HT-29 (cell line): ENCODE measurements at places on chromosomes 1 and 21.

- DNase-seq, result peak; percentile 58
Measured at GRCh38 chr1:240149484-240150094, 57.9 kb downstream of the FMN2 start.

GRCh38 chr1:36389261-36389660, 3.5 kb upstream of the STK40 start:
- no peak for DNase-seq

DNA sequence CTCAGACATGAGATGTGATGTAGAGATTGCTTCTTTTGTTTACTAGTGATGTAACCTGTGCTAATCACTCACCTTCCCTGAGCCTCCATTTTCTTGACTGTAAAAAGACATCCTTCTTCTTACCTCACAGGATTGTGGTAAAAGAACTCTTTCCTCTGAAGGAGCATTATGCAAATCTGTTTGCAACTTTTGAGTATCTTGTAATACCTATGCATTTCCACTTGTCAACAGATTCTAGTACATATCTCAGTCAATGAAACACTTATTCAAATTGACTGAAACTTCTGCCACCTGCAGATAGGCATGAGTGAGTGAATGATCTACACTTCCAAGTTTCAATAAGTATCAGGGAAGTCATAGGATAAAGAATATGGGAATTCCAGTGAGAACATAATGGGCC, 174.7 kb downstream of the HHIPL2 start:
- no peak for DNase-seq

- DNase-seq, result no peak
Measured at GRCh38 chr1:33391343-33392078, 39.4 kb downstream of the PHC2 start.

DNA sequence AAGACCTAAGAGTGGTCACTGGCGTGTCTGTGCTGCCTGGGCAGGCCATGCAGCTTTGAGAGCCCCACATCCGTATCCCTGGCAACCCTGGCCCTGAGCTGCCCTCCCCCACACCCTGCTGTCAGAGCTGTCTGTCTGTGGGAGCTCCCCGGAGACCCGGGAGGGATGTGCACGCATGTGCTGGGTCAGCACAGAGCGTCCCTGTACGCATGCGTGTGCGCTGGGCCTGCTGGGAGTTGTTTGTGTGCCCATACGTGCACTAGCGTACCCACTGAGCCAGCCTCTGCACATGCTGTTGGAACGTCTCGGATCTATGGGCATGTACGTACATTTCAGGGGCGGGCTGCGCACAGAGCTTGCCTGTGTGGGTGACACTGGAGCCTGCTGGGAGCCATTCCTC, 89.3 kb downstream of the EPHB2 start:
- DNase-seq, result no peak

- DNase-seq, result no peak
Measured at GRCh38 chr1:53918343-53918742, 24.4 kb downstream of the DIO1 start.

DNA sequence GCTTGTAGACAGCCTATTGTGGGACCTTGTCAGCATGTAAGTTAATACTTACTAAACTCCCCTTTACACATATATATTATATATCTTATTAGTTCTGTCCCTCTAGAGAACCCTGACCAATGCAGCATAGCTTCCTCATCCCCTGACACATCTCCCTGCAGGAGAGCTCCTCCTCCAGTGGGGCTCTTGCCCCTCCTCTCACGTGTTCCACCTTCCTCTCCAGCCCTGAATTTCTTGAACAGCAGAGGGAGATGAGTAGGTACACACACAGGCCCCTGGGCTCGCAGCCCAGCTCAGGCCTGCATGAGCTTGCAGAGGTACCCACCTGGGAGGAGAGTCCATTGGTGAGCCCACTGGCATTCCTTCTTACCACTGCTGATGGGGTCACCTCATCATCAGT, 27.3 kb upstream of the GOLT1A start:
- no peak for DNase-seq

DNA sequence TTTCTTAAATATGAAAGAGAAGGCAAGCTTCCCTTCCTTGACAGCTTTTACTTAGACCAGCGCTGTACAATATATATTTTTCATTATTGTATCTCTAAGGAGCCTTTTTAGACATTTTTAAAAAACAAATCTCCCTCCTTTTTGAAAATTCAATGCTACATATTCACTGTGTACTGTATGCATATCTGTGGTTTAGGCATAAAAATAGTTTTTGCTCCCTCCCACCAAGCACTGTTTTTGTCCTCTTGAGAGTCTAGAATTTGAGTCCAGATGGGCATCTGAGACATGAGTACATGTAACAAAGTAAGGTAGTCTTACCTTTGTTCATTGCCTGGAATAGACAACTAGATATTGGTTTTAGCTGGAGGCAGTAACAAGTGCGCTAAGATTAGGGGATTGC, 488.5 kb upstream of the RUNX1 start:
- DNase-seq, result no peak

DNA sequence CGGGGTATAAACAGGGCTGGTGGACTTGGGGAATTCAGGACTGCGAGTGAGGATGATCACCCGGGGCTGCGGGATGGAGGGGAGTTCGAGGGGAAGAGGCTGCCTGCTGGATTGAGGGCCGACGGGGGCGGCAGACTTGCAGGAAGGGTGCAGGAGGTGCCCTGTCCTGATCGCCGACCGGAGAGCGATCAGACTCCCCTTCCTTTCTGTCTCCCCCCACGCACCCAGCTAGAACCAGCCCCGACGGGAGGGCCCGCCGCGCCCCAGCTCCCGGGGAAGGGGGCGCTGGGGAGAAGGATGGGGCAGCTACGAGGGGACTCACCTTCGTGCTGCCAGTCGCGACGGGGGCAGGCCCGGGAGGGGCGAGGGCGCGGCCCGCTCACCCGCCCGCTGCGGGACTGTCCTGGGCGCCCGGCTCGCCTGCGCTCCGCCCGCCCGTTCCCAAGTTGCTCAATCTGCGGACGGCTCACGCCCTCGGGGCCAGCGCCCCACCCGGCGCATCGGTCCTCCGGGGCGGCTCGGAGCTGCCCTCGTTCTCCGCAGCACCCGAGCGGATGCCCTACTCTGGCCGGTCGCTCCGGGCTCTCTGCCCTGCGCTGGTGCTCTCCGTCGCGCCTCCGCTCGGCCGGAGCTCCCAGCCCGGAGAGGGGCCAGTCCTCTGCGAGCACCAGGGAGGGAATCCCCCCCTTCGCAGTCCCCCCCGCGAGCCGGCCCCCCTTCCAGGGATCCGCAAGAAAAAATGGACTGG, at the start of gene RSPO1:
Gene RSPO1, minus strand, starts transcription at position 649 of the 748 bp plus-strand sequence. CDS start 5,231 bp downstream, outside the sequence.
- no peak for DNase-seq

- DNase-seq, result no peak
Measured at GRCh38 chr1:43438576-43438952, 15.2 kb downstream of the HYI start.

DNA sequence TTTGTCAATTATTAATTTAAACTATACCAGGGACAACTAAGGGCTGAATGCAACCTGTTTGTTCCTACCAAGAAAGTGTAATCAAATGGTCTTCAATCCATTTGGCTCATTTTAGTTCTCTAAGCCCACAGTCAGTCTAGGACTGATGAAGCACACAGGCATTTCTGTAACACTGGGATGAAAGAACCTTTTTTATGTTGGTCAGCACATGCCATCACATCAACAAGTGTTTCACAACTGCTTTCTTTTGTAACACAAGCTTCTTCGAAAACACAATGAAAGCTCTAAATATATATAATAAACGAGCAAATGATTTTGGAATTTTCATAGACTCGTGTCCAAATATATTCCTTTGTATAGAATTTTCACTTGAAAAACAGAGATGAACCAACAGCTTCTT, 28.8 kb downstream of the HEATR1 start:
- no peak for DNase-seq

GRCh38 chr1:26579681-26580111, 50.1 kb downstream of the RPS6KA1 start:
- DNase-seq, result no peak

GRCh38 chr1:54498383-54499096, 49.5 kb upstream of the ACOT11 start:
- DNase-seq, result no peak

- no peak for DNase-seq
Measured at GRCh38 chr1:226704169-226704937, 34.7 kb downstream of the ITPKB start.

DNA sequence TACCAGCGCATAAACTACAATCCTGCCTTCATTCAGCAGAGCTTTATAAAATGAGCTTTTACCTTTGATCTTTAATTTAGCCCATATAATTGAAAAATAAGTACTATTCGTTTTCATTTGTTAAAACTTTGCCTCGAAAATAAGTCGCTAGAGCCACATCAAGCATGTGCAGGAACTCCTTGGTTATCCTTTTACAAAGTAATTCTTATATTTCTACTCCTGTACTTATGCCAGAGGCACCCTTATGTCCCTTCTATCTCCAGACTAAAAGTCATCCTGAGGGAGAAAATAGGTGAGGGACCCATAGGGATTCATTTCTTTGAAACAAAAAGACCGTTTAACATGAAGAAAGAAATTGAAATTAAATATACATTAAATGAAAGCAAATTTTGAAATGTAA, 278.2 kb upstream of the C1orf105 start:
- DNase-seq, result no peak

DNA sequence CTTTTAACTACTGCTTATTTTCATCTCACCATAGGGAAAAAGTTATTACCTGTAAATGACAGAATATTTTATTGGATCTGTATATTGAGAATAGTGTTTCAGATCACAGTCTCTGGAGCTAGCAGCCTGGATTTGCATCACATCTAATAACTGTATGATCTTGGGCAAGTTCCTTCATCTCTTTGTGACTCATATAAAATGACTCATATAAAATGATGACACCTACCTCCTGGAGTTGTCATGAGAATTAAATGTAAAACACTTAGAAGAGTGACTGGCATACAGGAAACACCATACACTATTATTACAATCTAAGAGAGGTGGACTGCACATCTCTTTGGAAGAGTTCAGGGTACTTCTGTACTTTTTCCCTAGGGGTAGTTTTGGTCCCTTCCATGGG, 421.3 kb downstream of the NEGR1 start:
- DNase-seq, result no peak

GRCh38 chr1:167427848-167428247, 90.5 kb downstream of the CD247 start:
- no peak for DNase-seq

DNA sequence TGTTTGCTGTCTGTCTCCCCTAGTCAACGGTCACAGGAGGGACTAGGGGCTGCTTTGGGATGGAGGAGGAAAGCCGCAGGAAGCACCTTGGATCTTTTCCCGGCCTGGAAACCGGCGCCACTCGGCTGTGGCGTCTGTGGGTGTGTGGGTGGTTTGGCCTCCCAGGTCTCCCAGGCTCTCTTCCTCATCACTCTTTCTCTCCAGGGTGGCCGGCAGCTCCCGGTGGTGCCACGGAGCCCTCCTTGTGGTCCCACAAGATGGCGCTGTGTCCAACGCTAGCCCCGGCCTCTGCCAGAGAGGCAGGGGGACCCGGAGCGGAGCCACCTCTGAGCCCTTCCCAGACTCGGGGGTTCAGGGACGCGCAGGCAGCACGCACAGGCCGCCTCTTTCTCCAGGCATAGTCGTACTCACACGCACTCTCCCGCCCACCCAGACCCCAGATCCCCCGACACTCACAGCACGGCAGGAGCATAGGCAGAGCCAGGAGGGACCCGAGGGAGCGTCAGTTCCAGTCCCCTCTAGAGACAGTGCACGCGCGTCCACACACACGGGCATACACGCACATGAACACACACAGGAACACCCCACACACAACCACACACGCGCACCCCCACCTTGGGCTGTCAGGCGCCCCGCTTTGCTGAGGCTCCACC, 31.2 kb downstream of the CDCP2 start:
- DNase-seq, result peak; percentile 61

GRCh38 chr1:83515578-83516154, 483.3 kb downstream of the TTLL7 start:
- no peak for DNase-seq

GRCh38 chr1:78045926-78046778, at the start of gene GIPC2:
Gene GIPC2 (plus strand): TSS chr1:78045966. CDS start chr1:78046095, 129 bp downstream.
- DNase-seq, result peak; percentile 73

DNA sequence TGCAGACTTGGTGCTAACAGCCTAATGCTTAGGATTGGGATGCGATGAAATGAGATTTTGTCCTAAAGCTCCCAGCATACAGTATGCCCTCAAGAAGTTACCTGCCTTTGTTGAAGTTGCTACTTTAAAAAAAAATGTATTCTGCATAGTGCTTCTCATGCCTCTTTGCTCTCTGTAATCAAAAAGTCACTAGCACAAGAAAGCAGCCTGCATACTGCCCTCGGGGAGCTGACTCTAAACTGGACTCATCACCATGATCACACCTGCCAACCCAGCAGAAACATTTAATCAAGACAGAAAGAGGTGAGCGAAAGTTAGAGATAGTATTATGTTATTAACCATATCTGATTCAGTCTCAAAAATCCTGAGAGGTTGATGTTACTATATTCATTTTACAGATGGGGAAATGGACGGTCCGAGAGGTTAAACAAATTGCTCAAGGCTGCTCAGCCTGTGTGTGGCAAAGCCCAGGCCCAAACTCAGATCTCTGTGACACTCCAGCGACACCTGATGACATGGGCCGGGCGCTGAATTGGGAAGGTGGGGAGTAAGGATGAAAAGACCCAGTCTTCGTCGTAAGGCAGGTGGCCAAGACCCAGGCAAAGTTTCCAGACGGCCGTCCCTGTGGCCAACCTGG, 1.1 kb downstream of the BATF3 start:
- DNase-seq, result no peak

- DNase-seq, result no peak
Measured at GRCh38 chr1:157411064-157411463, 141.3 kb downstream of the FCRL5 start.

GRCh38 chr1:206117151-206117948, at the start of gene AVPR1B:
Gene AVPR1B (minus strand): TSS chr1:206117388. CDS start chr1:206116890, 498 bp downstream.
- DNase-seq, result peak; percentile 38

- DNase-seq, result no peak
Measured at GRCh38 chr1:114216431-114217173, 62.9 kb upstream of the SYT6 start.

DNA sequence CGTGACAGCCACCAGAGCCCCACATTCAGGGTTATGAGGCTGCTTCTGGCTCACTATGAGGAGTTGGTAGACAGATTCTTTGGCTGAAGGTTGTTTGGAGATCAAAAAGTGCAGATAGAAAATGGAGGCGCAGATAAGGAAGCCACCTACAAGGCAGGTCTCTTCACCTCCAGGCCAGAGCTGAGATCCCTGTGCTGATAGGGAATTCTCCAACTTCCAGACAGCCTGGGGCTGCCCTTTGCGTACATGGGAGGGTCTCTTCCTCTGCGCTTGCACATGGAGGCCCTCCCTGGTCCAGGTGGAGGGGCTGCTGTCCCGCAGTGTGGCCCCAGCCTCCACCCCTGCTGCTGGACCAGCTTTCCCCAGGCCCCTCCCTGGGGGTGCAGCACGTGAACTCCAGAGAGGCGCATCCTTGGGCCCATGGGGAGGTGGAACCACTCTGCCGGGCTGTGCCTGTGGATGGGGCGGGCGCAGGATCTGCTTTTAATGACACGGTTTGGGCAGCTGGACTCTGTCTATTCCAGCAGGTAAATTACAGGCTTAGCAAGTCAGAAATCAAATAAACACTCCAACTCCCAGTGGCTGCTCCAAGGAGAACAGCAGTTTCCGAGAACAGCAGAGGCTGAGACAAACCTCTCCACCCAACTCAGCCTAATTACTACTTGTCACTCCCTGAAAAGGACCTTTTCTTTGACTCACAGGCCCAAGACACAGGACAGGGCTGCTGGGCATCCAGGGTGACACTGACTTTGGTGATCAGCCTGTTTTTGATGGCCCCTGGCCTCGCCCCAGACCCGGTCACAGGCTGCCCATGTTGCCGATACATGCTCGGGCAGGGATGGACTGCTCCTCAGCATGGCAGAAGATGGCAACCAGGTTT, 12.4 kb downstream of the OXCT2 start:
- DNase-seq, result no peak
